Chondrocyte (in vitro differentiated cells): ENCODE measurements at places on chromosomes 13 and 19. TPM values are rescaled to one million over a fixed set of nuclear protein-coding genes. Genes with fewer than 3 reads are reported as not detected.
A peak's percentile ranks its signal among the peaks of the same experiment; 100 is the strongest.

GRCh38 chr19:51101171-51101865 lies 6.9 kb downstream of the CTU1 start:
- no peaks in the 10 kb centered on the region for H3K4me1 ChIP-seq
- H3K27me3 ChIP-seq = no peaks in the 10 kb centered on the region
- H3K27ac ChIP-seq = no peak overlapping the region
- H3K4me3 ChIP-seq = no peak overlapping the region

DNA sequence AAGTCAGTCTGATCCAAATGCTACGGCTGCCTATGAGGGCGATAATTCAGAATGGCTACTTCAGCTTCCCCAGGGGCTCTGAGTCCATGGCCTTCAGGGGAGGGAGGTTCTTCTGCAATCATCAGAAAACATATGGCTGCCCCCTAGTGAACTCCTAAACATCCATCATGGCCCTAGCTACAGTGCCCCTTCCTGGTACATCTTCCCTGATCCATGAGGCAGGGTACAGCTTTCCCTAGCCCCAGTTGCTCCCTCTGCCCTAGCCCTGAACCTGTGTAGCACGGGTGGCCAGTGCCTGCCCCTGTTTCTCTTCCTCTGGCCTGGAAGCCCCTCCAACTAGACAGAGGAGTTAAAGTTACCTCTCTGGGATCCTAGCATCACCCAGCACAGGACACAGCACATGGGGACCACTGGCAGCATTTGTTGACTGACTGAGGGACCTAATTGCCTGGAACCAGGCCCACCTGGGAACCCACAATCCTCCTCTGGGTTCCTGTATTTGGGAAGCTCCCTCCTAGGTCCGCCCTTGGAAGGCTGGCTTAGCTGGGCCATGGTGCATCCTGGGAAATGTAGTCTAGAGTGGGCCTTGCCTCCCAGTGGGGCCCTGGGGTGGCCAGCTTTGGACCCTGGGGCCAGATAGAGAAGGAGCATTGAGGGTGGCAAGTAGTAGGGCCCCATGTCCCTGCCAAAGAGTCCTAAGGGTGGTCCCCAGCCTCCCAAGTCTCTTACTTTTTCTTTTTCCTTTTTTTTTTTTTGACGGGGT lies 17.7 kb upstream of the SEMA6B start:
- H3K27ac ChIP-seq = no peak overlapping the region
- no peaks in the 10 kb centered on the region for H3K36me3 ChIP-seq
- no peak for DNase-seq
- H3K4me1 ChIP-seq = peaks cover 24% of the 10 kb centered on the region
- no peak overlapping the region for H3K4me3 ChIP-seq

DNA sequence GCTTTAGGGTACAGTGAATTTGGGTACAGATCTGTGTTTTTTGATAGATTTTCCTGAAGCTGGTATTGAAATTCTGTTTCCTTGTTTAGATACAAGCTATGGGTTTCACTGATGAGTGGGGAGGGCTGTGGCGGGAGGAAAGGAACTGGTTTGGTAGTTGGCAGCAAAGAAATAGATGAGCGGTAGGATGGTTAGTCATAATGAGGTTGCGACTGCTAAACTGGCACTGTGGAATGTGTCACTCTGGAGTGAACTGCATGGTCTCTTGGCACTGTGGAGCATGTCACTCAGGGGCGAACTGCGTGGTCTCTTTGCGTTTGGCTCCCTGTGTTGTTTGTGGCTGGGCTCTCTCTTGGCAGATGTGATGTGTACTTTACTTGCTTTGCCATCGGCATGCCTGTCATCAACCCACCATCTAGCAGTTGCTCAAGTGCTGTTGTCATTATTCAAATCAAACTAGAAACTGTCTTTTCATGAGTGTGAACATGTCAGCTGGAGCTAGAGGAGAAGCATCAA lies 82.1 kb downstream of the ATP8A2 start:
- no peaks in the 10 kb centered on the region for H3K36me3 ChIP-seq
- no peaks in the 10 kb centered on the region for H3K4me1 ChIP-seq
- H3K27me3 ChIP-seq = peaks cover 43% of the 10 kb centered on the region
- H3K27ac ChIP-seq = no peak overlapping the region
- no peak overlapping the region for H3K4me3 ChIP-seq

- peaks cover 6% of the 10 kb centered on the region for H3K36me3 ChIP-seq
- no peak for DNase-seq
- peaks cover 52% of the 10 kb centered on the region for H3K4me1 ChIP-seq
- peaks cover 16% of the 10 kb centered on the region for H3K27me3 ChIP-seq
- H3K4me3 ChIP-seq = no peak overlapping the region
These were observed 462 bp upstream of the MEIS3 start for GRCh38 chr19:47419789-47420188.

DNA sequence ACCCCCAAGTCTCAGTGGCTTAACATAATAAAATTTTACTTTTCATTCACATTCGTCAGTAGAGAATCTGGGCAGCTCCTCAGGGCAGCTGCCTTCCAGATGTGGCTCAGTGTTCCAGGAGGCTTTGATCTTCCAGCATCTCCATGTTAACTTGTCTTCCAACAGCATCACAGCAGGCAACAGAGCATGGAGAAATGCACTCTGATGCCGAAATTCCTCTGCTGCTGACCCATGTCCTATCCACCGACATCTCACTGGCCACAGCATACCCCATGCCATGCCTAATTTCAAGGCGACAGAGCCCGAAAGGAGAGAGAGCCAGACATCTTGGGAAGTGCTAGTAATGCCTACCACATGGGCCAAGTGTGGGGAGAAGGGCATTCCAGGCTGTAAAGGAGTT lies 64.9 kb upstream of the MEDAG start:
- H3K4me1 ChIP-seq = peaks cover 8% of the 10 kb centered on the region
- no peak overlapping the region for H3K27ac ChIP-seq
- no peak for DNase-seq
- no peaks in the 10 kb centered on the region for H3K27me3 ChIP-seq
- H3K4me3 ChIP-seq = no peak overlapping the region

DNA sequence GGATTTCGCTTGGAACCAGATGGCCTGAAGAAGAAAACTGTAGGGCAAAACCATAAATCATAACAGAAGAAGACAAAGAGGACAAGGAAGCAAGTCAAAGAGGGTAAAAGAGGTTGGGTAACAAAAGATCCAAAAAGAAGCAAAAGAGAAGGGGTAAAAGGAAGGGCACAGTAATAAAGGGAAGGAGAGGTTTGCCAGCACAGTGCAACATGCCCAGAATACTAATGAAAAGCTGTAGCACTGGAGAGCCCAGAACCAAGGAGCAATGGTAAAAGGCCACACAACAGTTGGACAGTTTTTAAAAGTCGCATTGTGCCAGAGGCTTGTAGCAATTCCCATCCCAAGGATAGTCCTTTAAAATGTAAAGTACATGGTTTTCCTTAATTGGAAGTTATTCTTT lies 506.6 kb downstream of the PCDH9 start:
- H3K36me3 ChIP-seq = no peaks in the 10 kb centered on the region
- no peaks in the 10 kb centered on the region for H3K27me3 ChIP-seq
- no peak for DNase-seq
- H3K27ac ChIP-seq = no peak overlapping the region

DNA sequence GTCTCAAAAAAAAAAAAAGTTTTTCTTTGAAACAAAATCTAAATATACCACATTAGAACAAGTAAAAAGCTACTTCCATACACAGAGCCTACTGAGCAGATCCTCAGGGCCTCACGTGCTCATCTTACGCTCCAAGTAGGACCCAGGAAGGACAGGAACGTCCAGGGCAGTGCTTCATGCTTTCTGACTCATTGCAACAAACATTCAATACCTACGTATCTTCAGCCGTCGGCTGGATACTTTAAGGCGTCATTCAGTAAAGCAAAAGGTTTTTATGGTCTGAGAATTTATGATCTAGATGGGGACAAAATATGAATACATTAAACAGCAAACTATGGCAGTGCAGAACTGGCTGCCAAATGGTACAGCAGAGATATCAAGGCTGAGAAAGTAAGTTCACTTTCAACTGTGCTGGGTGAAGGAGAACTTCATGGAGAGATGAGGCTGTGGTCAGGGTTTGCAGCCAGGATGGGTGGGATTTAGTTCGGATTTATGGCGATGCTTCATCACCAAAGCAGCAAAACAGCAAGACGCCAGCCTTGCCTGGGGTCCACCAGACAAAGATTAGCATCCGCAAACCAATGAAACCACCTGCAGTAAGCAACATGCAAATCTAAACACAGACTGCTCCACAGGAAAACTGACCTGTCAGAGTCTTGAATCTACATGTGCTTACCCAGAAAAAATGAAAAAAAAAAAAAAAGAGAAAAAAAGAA lies 20.5 kb downstream of the CARS2 start:
- H3K4me3 ChIP-seq = no peak overlapping the region
- H3K36me3 ChIP-seq = peaks cover 20% of the 10 kb centered on the region
- H3K27ac ChIP-seq = no peak overlapping the region
- DNase-seq = no peak
- H3K27me3 ChIP-seq = no peaks in the 10 kb centered on the region

GRCh38 chr13:67574320-67575233 lies 344.4 kb upstream of the PCDH9 start:
- peaks cover 8% of the 10 kb centered on the region for H3K4me1 ChIP-seq
- DNase-seq = no peak
- no peaks in the 10 kb centered on the region for H3K36me3 ChIP-seq
- no peak overlapping the region for H3K27ac ChIP-seq
- no peaks in the 10 kb centered on the region for H3K27me3 ChIP-seq

DNA sequence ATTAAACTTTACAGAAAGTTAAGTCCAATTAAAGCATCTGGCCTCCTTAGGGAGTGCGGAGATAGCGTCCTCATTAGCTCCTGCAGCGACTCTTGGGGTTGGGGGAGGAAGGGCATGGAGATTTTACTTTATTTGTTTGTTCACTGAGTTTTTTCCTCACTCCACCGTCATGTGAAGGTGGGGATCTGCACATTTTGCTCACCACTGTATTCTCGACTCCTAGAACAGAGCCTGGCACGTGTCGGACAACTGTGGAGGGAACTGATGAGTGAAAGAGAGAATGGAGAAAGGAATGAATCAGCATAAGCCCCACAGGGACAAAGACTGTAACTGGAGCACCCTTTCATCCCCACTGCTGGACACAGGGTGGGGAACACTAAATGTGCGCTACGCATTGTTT lies 205.1 kb upstream of the TSHZ3 start:
- no peak for DNase-seq
- H3K4me3 ChIP-seq = no peak overlapping the region
- H3K4me1 ChIP-seq = no peaks in the 10 kb centered on the region
- no peaks in the 10 kb centered on the region for H3K27me3 ChIP-seq
- no peak overlapping the region for H3K27ac ChIP-seq

- H3K27me3 ChIP-seq = no peaks in the 10 kb centered on the region
- peak overlapping the region; percentile 90 for H3K4me3 ChIP-seq
- H3K36me3 ChIP-seq = peaks cover 10% of the 10 kb centered on the region
- no peak overlapping the region for H3K27ac ChIP-seq
These were observed 749 bp upstream of the CPT1C start for GRCh38 chr19:49690079-49690655.

DNA sequence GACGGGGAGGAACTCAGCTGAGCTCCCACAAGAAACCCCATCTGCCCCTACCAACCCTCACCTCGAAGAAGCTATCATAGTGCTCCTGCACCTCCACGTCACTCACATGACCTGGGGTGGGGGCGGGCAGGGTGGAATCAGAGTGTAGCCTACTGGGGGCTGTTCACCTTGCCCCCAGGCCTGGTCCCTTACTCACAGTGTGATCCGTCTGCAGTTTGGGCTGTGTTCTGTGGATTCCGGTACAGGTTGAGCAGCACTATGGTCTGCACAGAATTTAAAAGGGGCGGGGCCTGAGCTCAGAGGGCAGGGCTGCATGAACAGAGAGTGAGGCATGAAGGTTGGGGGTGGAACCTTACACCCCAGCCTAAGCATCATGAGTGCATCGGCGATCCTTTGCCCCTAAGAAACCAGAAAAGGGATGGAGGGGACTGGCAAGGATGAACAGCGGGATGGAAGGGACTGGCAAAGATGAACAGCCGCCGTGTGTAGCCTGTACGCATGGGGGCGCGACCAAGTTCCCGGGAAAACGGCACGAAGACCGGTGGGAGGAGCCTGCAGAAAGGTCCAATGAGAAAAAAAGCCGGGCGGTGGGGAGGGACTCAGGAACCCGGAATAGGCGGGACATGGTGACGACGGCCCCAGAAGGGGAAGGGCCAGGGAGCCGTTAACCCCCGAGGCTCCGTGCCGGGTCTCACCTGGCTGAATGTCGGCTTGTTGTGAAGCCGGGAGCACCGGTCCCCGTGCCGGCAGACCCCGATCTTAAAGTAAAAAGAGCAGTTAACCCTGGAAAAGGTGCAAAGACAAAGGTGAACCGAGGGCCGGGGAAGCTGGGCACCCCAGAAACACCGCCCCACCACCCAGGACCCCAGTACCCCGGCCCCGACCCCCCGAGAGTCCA lies 539 bp downstream of the U2AF1L4 start:
- H3K4me3 ChIP-seq = peak overlapping the region; percentile 97
- peak overlapping the region; percentile 100 for H3K27ac ChIP-seq

GRCh38 chr13:43942286-43942685 lies 62.6 kb downstream of the LACC1 start:
- H3K27me3 ChIP-seq = no peaks in the 10 kb centered on the region
- no peak for DNase-seq
- H3K4me1 ChIP-seq = peaks cover 30% of the 10 kb centered on the region
- H3K4me3 ChIP-seq = no peak overlapping the region
- no peak overlapping the region for H3K27ac ChIP-seq
- no peaks in the 10 kb centered on the region for H3K36me3 ChIP-seq

GRCh38 chr19:11194656-11195558 lies 2.4 kb downstream of the KANK2 start:
- H3K27me3 ChIP-seq = no peaks in the 10 kb centered on the region
- peaks cover 11% of the 10 kb centered on the region for H3K36me3 ChIP-seq
- peak overlapping the region; percentile 86 for H3K27ac ChIP-seq
- no peak for DNase-seq
- H3K4me1 ChIP-seq = peaks cover 57% of the 10 kb centered on the region

DNA sequence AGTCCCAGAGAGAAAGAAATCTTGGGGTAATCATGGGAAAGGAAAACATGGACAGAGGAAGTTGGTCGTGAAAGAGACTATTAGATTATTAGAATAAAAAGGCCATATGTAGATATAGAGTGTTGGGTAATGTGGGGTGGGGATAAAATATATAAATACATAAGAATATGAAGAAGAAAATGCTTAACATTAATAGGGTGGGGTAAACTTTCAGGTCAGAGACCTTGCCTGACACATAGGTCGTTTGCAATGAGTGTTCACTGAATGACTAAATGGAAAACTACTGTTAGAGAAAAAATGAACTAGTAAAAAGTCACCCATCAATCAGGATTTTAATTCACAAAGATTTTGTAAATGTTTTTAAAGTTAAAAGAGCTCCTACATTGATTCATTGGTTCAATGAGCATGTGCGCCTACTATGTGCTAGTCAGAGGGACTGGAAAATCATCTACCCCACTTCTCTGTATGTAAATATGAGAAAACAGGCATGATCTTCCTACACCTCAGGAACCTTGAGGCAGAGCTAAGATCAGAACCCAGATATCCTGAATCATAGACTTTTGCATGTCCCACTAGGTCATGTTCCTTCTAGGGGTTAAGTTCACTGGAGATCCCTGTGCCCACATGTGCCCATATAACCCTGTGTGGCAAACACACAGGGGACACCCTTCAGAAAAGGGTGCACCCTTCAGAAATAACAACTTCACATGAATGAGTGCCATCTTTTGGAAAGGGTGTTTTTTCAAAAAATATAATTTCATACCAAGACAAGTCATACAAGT lies 24.6 kb upstream of the KLF12 start:
- no peaks in the 10 kb centered on the region for H3K27me3 ChIP-seq
- no peak overlapping the region for H3K4me3 ChIP-seq
- H3K27ac ChIP-seq = no peak overlapping the region
- H3K4me1 ChIP-seq = peaks cover 8% of the 10 kb centered on the region
- no peak for DNase-seq

- peak within 1 kb of the TSS; percentile 49 for H3K4me3 ChIP-seq
- no peak within 1 kb of the TSS for H3K27ac ChIP-seq
- H3K4me1 ChIP-seq = peaks cover 22% of the 10 kb centered on the region
- H3K27me3 ChIP-seq = peaks cover 40% of the 10 kb centered on the region
- no peaks in the 10 kb centered on the region for H3K36me3 ChIP-seq
- no peak for DNase-seq
These were observed at the start of gene RGL3 for GRCh38 chr19:11418549-11419506. Gene RGL3, minus strand, starts transcription at chr19:11419314. Its CDS starts 36 bp downstream, at chr19:11419278.

Gene LYL1
- total RNA-seq = 0.38 to 0.47 TPM in 2 of 3 replicates, not detected in the other

Gene ZNF497
- total RNA-seq = 0.65 to 0.69 TPM (median 0.68 TPM) in 3 replicates

Gene MYBPC2
- not detected in 3 replicates for total RNA-seq
